ENCODE measurements at places on chromosomes 5 and 9.

- peak; percentile 57 for DNase-seq
Observed at GRCh38 chr5:169701910-169702451, 64.9 kb downstream of the DOCK2 start.

DNA sequence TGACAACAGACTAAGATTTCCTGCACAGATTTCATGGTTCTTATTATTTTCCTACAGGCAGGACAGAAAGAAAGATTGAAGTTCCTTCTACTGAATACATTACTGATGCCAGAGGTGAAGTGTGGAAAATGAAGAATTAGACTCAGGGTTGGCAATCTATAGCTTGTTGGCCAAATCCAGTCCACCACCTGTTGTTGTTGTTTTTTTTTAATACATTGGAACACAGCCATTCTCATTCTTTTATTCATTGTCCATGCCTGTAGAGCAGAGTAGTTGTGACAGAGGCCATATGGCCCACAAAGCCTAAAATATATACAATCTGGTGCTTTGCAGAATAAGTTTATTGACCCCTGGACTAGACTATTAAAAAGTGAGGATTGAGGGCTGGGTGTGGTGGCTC lies 5.8 kb upstream of the PLPPR1 start:
- DNase-seq: no peak

DNA sequence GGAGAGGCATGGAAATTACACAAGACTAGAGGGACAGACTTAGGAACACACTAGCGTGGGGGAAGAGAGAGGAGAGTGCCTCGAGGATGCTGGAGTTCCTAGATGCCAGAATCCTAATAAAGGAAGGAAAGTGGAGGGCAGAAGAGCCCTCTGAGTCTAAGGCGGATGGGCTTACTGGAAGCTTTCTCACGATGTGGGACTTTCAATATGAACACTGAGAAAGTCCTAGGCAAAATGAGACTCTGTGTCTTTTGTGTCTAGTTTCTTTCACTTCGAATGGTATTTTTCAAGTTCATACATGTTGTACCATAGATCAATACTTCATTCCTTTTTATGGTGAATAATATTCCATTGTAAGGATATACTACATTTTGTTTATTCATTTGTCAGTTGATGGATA lies 239.4 kb downstream of the NSG2 start:
- DNase-seq: no peak

GRCh38 chr9:133275105-133276000 lies at the start of gene ABO:
TSS of gene ABO (minus strand) at chr9:133275201.
- DNase-seq: no peak

DNA sequence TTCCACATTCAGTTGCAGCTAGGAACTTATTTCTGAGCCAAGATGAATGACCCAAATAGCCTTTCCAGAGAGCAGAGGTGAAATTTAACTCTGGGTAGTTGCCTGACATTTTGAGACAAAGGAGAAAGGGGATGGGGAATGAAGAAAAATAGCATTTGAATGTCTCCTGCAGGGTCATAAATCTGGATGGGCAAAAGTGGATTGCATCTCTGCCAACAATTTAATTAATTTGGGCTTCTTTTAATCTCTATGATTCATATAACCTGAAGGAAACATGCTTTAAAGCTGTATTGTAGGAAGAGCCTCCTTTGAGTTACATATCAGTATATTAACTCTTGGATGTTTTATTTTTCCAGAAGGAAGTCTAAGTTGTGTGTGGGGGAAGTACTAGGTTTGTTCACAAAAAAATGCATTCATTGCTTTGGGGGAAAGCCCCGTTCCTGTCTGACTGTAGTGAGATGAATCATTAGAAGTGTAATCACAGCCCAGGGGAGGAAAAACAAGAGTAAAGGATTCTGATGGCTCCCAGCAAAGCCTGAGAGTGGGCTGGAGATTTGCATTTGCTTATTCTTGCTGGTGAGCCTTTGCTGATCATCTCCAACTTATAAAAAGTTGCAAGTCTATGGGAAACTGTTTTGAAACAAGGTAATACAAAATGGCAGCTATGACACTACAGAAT lies 133.0 kb upstream of the IQGAP2 start:
- DNase-seq: peak; percentile 8

DNA sequence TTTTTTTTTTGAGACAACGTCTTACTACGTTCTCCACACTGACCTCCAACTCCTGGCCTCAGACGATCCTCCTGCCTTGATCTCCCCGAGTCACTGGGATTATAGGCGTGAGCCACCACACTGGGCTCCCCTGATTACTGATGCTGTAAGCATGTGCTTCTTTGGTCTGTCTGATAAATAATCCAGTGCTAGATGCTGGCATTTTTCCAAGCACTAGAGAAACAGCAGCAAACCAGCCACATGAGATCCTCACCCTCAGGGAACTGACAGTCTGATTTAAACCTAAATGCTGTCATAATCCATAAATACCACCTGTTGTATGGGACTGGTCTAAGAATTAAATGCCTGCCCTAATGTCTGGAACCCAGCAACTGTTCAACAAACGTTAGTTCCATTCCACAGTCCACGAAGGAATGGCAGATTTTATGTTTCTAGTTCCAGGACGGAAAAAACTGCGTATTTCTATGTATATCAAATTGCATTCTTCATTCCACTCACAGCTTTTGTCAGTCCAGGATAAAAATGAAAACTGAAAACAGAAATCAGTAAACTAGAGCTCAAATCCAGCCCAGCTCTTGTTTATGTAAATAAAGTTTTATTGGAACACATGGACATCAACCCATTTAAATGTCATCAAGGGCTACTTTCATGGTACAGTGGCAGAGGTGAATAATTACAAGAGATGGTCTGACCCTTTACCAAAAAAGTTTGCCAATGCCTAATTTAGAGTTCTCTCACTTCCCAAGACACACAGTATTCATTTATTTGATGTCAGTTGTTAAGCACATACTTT lies 20.1 kb downstream of the SLC35D2 start:
- DNase-seq: no peak

DNA sequence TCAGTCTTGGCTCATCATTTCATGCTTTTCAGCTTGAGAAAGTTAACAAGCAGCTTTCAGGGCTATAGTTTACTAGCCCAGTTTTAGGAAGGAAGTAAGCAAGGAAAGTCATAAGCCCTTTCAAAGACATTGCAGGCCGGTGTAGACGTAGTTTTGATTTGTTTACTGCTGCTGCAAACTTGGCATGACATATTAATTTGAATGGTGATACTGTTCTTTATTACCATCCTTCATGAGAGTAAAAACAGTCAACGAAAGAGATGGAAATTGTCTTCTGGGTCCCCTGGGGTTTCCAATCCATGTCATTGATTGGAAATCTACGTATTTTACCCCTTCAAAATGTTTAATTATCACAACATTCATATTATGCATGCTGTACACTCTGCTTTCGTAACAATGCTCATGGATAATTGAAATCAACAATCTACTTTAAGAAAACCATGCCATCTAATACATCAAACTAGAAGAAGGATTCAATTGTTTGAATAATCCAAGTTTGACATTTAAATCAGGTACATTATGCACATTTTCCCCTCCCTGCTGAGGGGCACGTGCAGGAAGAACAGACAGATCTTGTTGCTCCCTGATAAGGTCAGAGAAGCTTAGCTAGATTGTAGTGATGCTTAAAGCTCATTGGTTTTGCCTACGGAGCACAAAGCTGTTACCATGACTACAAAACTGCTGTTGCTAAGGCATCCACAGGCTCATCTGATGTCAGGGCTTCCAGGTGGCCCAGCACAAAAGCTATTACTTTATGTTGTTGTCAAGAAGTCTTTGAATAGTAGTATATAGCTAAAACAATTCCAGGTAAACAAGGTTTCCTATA lies 139.9 kb upstream of the PRLR start:
- no peak for DNase-seq

DNA sequence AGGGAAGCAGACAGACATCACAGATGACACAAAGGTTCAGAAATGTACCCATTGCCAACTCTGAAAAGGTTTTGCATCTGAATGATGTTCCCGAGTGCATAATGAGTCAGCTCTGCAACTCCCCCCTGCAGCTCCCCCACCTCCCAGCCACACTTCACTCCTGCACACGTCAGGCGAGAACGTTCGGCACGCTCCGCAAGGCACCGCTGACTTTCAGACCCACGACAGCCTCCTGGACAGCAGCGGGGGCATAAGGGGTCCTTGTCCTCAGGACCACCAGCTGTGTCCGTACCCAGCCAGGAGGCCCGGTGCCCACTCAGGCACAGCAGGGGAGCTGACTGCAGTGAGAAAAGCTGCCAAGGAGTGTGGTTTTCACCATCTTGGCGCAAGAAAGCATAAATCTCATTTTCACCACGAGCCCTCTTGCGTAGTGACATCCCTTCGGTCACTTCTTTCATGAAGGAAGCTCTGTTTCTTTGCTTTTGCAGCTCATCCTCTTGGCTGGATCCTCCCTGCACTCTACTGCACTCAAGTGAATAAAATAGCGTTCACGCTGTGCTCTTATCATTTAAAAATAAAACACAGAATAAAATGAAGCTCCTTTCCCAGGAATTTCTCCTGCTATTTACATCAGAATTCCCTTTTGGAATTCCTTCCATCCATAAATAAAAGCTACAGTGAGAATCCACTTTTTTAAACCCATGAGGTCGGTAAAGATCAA lies 9.9 kb downstream of the GFPT2 start:
- DNase-seq: peak; percentile 64

DNA sequence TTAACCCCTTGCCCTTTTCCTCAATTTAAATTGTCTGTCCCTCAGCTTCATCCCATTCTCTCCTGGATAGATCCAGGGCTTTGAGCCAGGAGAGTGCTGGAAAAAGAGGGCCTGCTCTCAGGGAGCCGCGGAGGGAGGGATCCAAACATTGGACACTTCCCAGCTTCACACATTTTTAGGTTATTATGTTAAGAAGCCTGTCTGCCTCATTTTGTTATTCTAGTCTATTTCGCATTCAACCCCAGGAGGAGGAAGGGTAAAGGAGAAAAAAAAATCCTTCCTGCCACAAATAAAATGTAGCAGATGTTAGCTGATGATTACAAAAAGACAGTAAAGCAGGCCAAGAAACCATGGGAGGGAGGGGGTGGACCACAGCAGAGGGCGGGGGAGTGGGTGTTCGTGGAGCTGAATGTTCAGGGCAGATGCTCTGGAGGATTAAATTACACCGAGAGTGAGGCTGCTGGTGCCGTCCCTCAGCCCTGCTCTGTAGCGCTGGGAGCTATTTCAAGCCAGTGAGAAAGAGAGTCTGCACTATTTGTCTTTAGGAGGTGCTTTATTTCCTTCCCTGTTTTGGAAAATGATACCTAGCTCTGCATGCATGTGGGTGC lies 60.6 kb upstream of the ZFR start:
- DNase-seq: peak; percentile 53
